ENCODE measurements at places on chromosomes 2 and 18.

- DNase-seq = no peak
Measured at GRCh38 chr18:55396979-55397378, 191.0 kb downstream of the TCF4 start.

DNA sequence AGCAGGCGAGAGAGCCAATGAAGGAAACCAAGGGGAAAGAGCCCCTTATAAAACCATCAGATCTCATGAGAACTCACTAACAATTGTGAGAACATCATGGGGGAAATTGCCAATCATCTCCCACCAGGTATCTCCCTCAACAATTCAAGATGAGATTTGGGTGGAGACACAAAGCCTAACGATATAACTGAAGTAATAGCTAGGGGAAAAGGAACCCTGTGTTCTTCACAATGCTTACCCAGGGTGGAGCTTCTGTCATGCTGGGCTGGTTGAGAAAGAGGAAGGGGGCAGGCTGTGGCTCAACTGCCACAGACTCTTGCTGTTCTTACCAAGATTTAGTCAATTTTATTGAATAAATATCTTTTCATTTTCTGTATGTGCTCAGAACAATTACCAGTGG lies 392.1 kb upstream of the HS6ST1 start:
- no peak for DNase-seq

- DNase-seq = no peak
Measured at GRCh38 chr2:133576714-133577113, 8.5 kb upstream of the NCKAP5 start.

DNA sequence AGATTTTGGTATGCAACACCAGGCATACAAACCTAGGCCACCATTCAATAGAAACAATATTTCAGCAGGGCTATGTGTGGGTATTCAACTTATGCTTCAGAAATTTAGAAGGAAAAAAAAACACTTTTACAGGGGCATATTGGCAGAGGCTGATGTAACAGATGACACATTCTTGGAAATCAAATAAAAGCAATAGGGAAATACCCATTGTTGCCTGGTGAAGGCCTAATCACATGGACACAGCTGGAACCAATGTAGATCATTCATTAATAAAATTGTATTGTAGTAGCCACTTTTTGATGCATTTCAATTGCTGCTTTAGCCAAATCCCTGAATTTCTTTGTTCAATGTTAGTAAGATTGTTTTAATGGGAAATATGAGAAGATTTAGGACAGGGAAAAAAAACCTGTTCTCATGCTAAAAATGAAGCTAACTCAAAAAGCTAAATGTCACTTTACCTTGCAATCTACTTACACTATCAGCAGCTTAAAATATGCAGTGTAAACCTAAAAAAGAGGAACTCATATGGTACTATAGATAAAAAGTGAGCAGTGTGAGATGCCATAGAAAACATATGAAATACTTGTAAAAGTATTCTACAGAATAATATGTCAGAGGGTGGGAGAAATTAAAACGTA lies 289.4 kb downstream of the ZEB2 start:
- DNase-seq = no peak

DNA sequence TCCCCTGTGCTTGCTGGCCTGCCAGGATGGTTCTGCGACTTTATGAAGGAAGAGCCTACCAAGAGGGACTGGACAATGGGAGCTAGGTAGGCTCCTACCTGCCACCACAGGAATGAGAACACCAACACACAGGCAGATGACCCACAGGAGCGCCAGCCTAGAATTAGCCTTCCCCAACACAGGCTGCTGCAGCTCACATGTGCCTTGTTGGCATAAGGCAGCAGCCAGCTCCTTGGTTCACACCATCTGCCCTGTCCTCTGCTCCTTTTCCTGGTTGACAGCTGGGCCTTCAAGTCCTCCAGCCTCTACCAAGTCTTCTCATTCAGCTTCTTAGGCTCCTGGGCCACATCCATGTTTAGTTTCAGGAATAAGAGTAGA lies 705.4 kb upstream of the RAB6C start:
- no peak for DNase-seq

DNA sequence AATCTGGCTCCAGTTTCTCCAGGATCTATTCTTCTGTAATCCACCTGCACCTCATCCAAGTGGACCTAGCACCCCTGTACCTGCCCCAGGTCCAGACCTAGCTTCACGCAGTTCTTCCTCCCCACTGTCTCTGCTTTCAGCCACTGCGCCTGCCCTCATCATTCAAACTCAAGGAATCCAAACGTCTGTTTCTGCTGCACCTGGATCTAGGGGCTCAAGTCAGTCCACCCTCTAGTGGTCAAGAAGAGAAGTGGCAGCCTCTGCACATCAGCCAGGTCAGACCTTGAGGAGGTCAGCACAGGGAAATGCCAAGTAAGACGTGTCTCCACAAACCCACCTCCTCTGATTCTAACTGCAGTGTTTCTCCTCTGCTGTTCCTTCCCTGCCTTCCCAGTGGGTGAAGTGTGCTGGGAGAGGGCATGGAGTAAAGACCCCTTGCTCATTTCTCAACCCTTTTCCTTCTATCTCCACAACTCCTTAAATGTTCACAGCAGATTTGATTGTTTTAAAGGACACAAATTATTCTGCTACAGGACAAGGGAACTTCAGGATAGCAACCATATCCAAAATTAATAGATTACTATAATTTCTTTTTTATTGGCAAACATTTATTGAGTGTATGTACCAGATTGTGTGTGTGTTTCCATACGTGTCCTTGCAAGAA lies 8.6 kb upstream of the RNF152 start:
- no peak for DNase-seq

DNA sequence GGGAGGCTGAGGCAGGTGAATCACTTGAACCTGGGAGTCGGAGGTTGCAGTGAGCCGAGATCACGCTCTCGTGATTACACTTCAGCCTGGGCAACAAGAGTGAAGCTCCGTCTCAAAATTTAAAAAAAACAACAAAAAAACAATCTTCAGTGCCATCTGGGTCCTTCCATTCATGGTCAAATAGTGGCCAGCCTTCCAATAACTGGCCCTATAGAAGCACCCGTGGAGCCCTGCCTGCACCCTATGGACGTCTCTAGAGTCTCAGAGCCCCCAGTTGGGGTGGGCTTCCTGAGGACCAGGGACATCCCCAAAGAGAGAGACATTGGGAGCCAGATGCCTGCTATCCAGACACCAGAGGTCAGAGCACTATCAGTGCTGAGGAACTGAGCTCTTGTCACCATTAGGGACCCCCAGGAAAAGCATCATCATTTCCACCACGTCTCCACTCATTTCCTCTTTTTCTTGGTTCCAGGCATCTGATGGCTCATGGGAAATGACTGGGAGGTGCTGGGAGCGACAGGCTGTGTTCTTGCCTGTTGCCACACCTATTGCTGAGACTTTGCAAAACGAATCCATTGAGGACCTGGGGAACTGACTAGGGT lies 9.4 kb downstream of the NEU2 start:
- DNase-seq = no peak

GRCh38 chr18:41613003-41613609 lies 341.9 kb upstream of the PIK3C3 start:
- DNase-seq = no peak
